Activated CD4-positive, alpha-beta T cell treated with anti-CD3 and anti-CD28 coated beads, Interleukin-2, amount 10 ng/mL, durations not matched to agents 7 days and 5 days (primary cell): ENCODE measurements at places on chromosomes 7 and 10. TPM values are rescaled to one million over a fixed set of nuclear protein-coding genes. Genes with fewer than 3 reads are reported as not detected.

Gene KCNIP2
- 3.5 TPM for total RNA-seq

Gene CYP2C8
- total RNA-seq, result not detected

Gene SPDYE1
- total RNA-seq, result not detected

Gene CHRM2
- total RNA-seq, result not detected

Gene HYAL4
- total RNA-seq, result 0.54 TPM

Gene GRID2IP
- 0.07 TPM for total RNA-seq
